ENCODE measurements at places on chromosomes 7 and 10.

DNA sequence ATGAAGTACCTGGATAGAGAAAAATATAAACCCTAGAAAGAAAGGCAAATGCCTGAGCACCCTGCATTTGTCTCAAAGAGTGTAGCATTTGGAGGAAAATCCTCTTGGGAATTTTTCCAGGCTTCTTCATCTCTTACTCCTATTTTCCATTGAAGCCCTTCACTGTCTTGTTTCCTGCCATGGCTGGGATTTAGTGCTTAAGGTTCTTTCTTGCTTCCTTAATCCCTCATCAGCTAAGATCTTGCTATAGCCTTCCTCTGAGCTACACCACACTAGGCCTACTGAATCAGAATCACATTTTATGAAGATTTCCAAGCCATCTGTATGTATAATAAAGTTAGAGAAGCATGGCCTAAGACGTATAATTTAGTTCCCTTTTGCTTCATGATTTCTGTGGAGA is 97.5 kb upstream of the PHYHIPL start:
- DNase-seq: no peak

DNA sequence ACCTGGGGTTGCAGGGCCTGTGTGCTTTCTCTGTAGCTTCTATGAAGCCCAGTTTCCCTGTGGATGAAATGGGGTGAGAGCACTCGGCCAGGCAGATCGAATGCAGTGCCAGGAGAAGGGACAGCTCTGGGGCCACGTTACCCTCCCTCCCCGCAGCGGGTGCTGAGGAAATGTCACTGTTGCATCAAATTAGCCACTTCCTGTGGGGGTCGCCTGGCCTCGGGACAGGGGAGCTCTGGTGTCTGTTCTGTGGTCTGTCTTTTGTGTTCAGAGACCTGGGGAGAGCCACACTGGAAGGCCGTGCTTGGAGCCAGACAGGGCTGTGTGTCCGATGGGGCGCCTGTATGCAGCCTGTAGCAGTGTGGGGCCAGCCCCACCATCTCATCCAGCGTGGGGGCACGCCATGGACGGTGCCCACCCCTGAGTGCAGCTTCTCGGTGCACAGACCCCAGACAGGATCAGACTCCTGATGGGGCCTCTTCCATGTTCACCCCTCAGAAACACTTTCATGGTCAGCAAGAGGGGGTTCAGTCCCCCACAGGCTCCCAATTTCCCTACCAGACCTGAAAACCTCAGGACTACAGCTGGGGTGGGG is 13.6 kb downstream of the TTYH3 start:
- DNase-seq: no peak

DNA sequence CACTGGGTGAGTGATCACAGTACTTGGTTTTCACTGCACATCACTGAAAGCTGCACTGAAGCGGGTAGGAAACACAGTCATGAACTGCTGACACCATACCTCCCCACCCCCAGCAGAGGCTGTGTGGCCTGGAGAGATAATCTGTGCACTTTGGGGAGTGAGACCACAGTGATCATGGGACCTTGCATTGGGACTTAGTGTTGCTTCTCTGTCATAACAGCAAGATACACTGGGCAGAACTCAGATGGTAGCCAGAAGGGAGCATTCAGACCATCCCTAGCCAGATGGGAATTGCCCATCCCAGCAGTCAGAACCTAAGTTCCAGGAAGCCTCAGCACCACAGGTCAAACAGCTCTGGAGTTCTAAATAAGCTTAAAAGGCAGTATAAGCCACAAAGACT is 346.4 kb upstream of the TMEM229A start:
- DNase-seq: no peak

GRCh38 chr7:40418448-40418847 is 283.6 kb downstream of the SUGCT start:
- no peak for DNase-seq

GRCh38 chr10:52249850-52250395 is 64.2 kb upstream of the DKK1 start:
- DNase-seq: no peak

- peak; percentile 50 for DNase-seq
Measured at GRCh38 chr10:77004917-77005564, 632.6 kb downstream of the KCNMA1 start.

- DNase-seq: peak; percentile 87
Measured at GRCh38 chr10:62268399-62269114, at the start of gene RTKN2. TSS of gene RTKN2 (minus strand) at chr10:62268844. CDS start at chr10:62268610, 234 bp downstream.

- DNase-seq: no peak
Measured at GRCh38 chr7:20541608-20542349, 73.7 kb upstream of the ABCB5 start.

DNA sequence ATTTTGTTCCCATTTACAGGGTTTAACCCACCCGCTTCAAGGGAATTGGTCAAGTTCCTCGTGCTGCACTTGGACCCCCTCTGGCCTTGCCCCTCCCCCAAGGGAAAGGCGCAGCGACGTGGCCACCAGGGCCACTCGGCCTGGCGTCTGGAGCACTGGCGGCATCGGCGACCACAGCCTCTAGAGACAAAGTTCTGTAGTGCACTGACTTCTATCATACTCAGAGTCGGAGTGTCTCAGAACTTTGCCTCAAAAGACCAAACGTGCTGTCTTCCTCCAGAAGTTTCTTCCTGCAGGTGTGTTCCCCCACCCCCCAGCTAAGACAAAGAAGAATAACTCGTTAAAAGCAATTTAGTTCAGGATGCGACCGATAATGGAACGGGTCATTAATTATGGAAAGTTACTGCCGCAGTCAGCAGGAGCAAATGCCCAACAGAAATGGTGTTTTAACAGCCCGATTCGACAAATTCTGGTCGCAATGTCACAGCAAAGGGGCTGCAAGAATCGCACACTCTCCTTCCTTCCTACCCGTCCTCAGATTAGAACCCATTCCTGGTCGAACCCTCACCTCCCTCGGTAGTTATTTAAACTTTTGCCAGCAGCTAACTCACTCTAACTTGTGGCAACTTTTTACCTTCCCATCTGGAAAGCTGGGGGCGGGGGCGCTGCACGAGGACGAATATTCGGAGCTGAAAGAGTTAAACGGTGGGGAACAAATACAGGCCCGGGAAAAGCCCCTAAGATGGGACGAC is 202.1 kb upstream of the NFE2L3 start:
- DNase-seq: no peak

GRCh38 chr7:818031-818699 is 14.1 kb upstream of the SUN1 start:
- peak; percentile 48 for DNase-seq

GRCh38 chr10:22374489-22375126 is 29.3 kb downstream of the SPAG6 start:
- no peak for DNase-seq

- DNase-seq: no peak
Measured at GRCh38 chr10:3353235-3353634, 180.7 kb upstream of the PITRM1 start.

DNA sequence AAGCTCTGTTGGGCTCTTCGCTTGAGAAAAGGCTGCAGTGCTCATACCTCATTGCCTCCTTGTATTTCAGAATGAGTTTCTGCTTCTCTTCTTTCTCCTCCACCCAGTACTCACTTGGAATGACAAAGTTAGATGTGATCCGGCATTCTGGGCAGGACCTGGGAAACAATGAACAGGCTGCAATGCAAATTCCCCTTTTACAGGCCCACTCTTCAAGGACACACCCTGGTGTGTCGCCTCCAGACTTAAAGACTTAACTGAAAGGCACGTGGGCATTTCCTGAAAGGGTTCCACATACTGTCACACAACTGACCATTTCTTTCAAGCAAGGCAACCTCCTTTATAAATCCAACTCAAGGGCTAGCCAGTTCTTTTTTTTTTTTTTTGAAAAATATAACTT is 23.6 kb downstream of the MKRN1 start:
- no peak for DNase-seq

DNA sequence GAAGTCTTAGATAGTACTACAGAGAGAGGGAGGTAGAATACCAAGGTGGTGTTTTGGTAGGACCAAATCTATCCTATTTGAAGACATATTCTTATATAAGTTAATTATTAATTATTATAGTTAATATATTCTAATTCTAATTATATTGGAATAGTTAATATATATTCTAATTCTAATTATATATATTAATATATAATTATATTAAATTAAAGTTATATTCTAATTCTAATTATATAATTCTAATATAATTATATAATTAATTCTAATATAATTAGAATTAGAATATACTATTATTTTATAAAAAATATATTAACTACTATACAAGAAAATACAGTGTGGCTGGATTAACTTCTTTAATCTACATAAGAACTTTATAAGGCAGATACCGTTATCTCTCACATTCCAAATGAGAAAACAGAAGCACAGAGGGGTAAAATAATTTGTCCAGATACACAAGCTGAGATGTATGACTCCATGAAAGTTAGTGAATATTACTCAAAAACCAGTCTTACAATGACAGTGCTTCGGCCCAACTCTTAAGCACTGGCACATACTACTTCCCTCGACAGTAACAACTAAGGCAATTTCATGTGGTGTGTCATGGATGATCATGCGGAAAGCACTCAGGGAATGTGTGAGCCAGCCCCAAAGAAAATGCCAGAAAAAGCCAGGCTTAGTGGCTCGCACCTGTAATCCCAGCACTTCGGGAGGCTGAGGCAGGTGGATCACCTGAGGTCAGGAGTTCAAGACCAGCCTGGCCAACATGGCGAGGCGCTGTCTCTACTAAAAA is 42.6 kb downstream of the TYW1B start:
- no peak for DNase-seq

DNA sequence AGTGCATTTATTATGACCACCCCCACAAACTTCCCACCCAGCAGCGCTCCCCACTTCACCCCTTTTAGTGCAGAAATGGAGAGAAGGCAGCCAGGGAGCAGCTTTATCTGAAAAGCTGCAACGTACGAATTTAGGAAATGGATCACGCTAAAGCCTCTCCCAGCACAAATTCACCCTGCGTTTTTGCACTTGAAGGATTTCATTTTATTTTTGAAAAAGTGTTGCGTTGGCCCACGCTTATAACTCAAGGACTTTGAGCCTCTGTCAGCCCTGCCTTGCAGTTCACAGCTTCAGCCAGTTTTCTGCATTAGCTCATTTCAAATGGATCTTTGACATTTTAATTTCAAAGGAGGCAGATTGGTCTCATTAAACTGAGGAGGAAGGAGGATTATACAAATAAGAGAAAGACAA is 556.1 kb downstream of the KCNMA1 start:
- DNase-seq: no peak

DNA sequence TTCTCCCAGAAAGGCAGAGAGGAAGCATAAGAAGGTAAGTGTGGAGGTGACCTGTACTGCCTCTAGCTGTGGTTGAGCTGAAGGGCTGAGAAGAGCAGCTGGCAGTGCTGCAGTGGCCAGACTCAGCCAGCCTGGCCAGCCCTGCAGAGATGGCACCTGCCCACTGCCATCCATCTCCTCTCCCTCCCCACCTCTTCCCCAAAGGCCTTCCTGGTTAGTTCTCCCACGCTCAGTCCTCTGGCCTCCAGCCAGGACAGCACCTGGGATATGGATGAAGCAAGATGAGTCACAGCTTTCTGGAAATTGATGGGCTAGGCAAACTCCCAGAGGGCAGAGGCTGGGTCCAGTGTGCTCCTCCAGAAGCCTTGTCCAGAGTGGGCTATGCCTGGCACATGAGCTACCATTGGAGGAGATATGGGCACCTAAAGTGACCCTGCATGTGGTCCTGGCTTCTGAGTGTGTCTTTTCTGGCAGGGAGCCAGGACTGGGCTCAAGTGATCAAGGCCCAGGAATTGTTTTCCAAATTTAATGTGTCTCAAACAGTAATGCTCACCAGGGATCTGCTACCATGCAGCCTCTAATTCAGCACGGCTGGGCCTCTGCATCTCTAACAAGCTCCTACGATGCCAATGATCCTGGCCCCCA is 81.0 kb upstream of the CACUL1 start:
- DNase-seq: peak; percentile 92

- DNase-seq: no peak
Measured at GRCh38 chr10:31975157-31975765, 46.6 kb upstream of the ARHGAP12 start.

DNA sequence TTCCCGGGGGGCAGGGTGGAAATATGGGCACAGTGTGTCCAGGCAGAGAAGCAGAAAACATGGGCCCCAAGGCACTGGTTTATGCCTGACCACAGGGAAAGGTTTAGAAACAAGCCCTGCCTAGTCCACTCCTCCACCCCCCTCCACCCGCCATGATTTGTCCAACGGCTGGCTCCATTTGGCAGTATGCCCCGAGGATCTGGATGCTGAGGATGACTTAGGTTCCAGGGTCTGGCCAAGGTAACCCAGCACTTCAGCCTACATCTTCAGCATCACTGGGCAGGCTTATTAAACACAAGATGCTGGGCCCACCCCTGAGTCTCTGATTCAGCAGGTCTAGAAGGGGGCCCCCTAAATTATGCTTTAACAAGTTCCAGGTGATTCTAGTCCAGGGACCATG is 121.9 kb downstream of the RALA start:
- DNase-seq: no peak

- DNase-seq: peak; percentile 28
Measured at GRCh38 chr7:40808378-40808942, 673.7 kb downstream of the SUGCT start.
